ENCODE measurements at places on chromosomes 13 and 19.

DNA sequence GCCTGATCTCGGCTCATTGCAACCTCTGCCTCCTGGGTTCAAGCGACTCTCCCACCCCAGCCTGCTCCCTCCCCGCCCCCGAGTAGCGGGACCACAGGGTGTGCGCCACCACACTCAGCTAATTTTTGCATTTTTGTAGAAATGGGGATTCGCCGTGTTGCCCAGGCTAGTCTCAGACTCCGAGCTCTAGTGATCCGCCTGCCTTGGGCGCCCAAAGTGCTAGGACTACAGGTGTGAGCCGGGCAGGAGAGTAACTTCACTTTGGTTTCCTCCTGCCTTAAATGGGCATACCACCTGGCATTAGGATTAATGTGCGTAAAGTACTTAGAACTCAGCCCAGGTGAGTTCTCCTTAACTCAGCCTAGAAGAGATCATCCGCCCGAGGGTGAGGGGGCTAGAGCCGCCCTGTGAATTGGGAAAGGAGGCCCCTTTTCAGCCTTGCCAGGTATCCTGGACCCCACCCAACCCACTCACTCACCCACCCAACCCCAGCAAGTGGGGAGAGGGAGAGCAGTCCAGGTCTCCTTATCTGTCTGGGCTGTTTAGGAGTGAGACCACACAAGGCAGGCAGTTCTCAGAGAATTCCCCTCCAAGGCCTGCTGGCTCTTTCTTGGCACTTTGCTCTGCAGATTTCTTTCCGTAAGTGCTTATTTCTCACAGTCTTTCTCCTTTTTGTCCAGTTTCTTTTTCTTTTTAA is 1.2 kb upstream of the ZFP36 start:
- DNase-seq, result no peak

DNA sequence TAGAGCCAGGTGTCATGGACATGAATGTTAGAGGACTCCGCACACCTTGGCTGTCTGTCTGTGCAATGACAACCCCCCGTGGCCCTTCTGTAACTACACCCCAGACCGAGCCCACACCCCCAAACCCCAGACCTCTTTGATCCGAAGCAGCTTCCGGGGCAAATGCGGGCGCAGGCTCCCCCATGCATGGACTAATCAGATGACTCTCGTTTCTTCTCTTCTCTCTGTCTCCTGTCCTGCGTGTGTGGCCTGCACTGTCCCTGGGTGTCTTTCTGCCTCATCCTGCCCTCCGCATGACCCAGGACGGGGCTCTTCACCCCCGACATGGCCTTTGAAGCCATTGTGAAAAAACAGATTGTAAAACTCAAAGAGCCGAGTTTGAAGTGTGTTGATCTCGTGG is 38.9 kb downstream of the TMED1 start:
- peak; percentile 14 for DNase-seq

GRCh38 chr13:28805193-28805819 is 14.8 kb upstream of the MTUS2 start:
- peak; percentile 52 for DNase-seq

DNA sequence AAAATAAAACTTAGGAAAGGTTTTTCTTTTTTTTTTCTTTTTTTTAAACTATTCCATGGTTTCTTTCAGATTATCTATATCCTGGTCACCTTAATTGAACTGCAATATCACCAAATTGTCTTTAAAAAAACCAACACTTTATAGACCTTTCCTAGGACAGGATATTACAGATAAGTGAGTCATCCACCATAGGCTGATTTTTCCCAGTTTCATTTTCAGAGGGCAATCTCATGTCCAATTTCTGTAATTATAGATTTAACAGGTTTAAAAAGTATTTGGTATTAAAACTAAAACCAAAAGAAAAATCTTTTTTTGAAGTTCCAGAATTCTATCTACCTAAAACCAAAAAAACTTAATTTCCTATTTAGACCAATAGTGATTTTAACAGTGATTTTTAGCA is 13.2 kb downstream of the SPART start:
- DNase-seq, result no peak

DNA sequence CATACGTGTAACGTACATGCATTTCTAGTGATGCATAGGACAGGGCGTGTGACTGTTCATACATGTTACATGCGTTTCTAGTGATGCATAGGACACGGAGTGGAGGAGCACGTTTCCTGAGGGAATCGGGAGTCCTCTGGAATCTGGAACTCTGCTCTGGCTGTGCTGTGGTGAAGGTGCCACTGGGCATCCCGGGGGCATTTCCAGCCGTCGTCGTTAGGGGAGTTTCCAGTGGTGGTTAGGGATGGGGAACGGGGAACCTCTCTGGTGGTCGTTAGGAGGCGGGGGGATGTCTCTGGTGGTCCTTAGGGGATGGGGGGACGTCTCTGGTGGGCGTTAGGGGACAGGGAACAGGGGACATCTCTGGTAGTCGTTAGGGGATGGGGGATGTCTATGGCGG is 209.6 kb upstream of the SOX1 start:
- no peak for DNase-seq

GRCh38 chr13:93422980-93423543 is 196.5 kb downstream of the GPC6 start:
- no peak for DNase-seq

DNA sequence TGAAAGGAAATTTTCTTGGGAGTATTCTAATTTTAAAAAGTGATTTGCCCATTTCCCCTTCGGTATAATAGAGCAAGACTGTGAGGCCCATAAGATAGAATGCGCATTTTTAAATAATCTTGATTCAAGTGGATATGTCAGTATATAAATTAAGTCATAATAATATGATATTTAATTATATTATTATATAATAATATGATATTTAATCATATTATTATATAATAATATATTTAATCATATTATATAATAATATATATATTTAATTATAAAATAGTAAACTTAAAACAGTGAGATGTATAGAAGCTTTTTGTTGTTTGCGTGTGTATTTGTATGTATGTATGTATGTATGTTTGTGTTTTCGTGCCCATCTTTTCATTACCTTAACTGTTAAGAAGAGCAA is 682.5 kb downstream of the PCDH9 start:
- no peak for DNase-seq

DNA sequence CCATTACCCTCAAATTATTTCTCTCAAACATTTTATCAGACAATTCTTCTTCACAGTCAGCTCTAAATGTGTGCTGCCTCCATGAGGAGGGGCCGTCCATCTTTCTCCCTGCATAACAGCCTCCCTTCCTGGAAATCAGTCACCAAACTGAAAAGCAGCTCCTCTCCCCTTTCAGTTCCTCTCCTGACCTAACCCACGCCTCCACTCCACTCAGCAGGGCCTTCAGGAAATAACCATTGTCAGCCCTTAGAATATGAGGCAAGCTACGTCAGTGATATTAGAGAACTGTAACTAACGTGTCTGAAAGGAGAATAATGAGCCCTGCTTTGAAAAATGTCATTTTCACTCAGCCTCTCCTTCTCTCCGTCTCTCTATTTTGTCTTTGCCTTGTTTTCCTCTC is 116.2 kb downstream of the OLFM4 start:
- DNase-seq, result no peak

DNA sequence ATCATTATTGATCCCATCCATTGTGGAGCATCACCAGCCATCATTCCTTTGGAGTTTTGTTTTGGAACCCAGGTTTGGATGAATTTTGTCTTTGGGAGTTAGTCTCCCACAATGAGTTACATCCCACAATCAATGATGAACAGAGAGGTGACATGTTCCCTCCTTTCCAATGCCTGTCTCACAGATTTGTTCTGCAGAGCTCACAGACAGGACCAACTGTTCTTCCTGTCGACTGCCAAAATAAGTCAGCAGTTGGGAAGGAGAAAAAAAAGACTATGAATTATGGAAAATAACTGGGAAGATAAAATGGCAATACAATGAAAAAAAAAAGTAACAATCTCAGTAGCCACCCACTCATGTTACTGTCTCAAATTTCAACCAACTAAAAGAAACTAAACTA is 489.1 kb downstream of the MYO16 start:
- DNase-seq, result no peak

GRCh38 chr19:5916181-5916708 is 2.2 kb downstream of the CAPS start:
- DNase-seq, result no peak

DNA sequence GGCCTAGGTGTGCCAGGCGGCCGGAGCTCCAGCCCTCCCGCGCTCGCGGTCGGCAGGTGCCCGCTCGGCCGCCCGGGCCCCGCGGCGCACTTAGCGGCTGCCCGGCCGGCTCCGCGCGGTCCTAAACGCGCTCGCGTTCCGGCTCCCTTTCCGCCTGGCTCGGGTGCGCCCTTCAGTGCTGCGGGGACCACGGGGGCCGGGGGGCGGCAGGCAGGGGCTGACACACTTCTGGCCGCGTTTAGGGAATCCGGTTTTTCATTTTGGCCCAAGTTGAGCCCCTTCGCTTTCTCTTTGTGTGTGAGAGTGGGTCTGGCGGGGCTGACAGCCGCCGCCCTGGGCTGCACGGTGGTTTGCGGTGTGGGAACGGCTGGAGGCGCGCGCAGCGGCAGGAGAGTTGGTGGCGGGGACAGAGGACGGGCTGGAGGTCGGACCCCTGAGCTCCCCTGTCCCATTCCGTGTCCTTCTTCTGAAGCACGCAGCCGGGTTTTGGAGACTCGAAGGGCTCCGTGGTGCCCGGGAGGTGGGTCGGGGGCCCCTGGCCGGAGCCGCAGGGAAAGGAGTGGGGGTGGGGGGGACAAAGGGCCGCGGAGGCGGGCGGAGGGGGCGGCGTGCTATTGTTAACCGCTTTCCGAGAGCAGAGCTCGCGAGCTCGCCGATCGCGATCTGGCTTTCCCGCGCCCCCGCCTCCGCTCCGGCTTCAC is 3.1 kb downstream of the FGF9 start:
- DNase-seq, result no peak

- DNase-seq, result no peak
Measured at GRCh38 chr13:114015969-114016295, 42.1 kb upstream of the C13orf46 start.

- no peak for DNase-seq
Measured at GRCh38 chr13:88074794-88075510, 403.8 kb downstream of the SLITRK5 start.

DNA sequence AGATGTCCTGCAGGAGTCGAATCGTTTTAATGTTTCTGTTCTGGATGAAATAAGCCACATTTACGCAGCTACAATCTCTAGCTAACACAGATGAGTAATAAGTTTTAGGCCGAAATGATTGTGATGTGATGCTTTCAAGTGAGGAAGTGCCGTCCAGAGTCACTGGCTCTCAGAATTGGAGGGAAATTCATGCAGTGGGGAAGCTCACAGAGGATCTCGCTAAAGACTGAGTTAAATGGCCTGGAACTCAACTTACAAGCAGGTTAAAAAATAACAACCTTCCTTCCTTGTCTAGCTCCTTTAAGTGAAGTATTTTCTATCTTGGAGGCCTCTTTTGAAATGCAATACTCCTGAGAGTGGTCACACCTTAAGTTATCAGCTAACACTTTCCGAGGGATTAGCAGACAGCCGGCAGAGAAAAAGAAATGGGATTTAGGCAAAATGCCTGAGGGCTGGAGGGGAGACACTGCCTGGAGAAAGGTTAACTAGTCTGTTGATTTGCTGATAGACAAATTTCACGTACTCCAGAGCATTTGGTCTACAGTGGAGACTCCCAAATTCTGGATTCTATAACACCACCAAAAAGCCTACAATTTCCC is 74.2 kb downstream of the IRS2 start:
- no peak for DNase-seq

GRCh38 chr19:17294051-17294891 is 9.0 kb downstream of the ABHD8 start:
- DNase-seq, result peak; percentile 54

DNA sequence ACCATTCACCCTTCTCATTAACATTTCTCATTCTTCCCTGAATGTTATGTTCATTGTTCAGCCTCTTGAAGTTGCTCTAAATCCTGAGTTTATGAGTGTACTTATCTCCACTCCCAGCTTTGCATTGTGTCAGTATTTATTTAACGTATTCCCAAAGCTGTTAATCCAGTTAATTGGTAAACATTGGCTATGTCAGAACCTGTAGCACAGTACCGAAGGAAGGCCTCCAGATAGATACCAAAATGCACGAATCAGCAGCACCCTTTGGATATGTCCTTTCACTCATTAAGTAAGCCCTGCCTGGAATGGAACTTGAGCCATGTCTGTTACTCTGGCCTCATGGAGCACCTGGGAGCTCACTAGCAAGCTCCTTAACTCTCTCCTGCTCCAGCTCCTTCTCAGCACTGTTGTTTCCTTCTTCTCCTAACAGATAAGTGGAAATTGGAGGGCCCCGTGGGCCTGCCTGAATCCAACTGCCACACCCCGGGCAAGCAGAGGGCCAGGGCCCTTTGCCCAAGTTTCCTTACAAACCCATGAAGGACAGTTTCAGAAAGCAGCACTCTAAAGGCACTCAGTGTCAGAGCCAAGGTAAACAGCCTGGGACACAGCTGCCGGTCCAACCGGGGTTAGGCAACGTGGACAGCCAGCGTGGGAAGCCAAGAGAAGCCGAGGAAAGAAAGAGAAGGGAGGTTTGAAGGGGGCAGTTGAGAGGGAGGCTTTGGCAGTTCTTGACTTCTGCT is 155.0 kb upstream of the SERP2 start:
- DNase-seq, result no peak

- no peak for DNase-seq
Measured at GRCh38 chr13:35345992-35346391, 130.5 kb downstream of the MAB21L1 start.

DNA sequence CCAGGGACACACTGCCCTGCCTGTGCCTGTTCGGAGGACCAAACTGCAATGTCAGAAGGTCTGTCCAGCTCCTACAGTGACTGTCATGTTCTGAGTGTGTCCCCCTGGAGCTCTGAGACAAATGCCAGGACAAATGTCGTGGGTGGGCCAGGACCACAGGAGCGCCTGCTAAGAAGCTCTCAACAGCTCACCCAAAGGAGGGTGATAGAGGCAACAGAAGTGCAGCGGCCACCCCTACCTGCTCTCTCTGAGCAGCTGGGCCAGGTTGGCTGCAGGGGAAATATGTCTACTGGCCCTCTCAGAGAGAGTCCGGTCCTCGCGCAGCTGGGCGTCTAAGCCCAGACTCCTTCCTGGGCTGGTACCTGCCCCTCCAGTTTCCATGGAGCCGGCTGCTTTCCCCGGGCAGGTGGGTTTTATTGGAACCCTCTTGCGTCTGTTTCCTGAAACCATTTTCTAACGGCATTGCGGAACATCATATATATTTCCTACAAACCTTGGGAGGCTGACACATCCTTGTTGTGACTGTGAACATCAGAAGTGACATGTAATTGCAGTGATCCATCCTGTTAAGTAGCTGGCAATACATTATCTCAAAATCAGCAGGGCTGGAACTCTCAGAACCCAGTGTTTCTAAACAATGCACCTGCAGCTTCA is 78.1 kb downstream of the CHST8 start:
- no peak for DNase-seq

- DNase-seq, result no peak
Measured at GRCh38 chr13:37141011-37141410, 35.5 kb upstream of the CSNK1A1L start.

DNA sequence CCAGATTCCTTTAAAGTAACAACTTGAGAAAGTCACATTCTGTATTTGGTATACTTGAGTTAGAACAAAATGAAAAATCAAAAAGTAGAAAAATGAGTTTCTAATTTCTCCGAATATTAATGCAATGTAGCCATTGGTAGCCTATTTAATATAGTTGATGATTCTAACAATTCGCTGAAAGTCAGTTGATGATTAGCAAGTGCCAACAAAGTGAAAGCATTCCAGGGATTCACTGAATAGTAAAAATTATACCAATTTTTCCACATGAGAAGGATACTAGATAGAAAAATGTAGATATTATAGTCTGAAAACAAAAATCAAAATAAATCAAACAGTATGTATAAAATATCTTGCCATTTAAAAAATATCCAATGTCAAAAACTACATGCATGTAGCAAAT is 117.2 kb downstream of the FREM2 start:
- DNase-seq, result no peak
